Renal cortex interstitium (tissue), 15 donors: ENCODE measurements at places on chromosomes 11 and 22.

DNA sequence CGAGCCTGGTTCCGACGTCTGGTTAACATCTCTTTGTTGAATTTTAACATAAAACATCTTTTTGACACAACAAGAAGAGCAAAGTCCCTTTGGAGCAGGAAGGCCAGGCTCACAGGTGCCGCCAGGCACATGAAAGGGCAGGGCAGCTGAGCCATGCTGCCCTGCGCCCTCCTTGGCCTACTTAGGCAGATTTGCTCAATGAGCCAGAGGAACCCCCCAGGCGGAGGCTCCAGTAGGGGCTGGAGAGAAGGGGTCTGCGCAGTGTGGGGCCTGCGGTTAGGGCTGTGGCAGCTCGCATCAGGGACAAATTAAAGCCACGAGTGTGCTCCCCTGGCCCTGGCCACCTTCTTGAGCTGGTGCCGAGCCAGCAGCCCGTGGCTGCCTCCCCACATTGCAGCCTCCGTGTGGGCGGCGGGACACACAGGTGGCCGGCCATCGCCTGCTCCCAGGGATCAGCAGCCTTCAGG lies 9.9 kb upstream of the SLC22A12 start:
- DNase-seq: no peak

GRCh38 chr11:134139303-134139872 lies 70.5 kb downstream of the JAM3 start:
- no peak for DNase-seq

- DNase-seq: no peak
These were observed 11.3 kb downstream of the C22orf23 start for GRCh38 chr22:37942133-37942532.

DNA sequence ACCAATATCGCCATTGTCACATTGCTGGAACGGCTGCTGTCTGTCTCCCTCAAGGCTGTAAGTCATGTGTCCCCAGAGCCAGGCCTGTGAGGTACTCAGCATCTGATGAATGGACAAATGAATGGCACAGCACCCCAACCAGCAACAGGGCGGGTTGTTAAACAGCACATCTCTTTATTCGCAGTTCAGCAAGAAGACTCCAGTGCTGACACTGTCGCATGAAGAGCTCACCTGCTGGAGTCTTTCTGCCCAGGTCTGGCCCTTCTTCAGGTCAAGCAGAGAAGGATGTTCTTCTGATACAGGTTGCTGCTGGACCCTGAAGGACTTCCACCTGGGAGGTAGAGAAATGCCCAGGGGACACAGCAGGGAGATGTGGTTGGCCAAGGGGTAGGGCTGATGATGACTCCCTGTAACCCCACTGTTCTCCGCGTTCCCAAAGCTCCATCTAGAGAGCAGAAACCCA lies 4.8 kb downstream of the SPATA19 start:
- DNase-seq: no peak

DNA sequence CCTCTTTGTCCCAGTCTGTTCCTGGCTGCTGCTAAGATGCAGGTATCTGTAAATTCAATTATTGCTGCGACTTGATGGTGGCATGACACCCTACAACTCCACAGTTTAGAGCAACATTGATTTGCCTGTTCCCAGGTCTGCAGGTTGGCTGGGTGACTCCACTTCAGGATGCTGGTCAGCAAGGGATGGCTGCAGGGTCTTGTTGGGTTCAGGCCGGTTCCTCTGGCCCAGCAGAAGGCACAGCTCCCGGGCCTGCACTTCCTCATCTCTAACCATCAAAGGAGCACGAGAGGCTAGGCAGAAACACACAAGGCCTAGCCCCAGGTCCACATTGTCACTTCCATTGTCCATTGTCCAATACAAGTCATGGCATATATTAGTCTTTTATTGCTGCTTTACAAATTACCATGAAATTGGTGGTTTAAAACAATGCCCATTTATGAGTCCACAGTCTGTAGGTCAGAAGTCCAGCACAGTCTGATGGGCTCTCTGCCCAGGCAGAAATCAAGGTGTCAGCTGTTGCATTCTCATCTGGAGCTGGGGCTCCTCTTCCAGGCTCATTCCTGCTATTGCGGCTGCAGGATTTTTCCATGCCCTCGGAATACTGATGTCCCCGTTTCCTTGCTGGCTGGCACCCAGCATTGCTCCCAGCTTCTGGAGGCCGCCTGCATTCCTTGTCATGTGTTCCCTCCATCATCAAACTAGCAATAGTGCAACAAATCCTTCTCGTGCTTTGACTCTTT lies 96.6 kb upstream of the LMO1 start:
- no peak for DNase-seq

DNA sequence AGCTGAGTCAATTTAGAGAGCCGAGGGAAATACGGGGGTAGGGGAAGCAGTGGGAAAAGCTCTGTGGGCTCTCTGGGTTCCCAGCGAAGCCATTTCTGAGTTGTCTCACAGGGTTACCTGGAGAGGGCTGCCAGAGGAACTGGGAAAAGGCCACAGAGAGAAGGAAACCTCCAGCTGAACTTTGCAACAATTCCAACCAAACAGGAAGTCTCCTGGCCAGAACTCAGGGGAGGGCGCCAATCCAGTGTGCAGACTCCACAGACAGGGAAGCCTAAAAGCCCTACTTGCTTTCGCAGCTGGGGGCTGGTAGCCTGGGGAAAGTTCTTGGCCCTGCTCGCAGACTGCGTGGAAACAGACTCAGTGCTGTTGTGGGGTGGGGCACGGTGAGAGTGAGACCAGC lies 23.1 kb upstream of the GNAZ start:
- no peak for DNase-seq

GRCh38 chr11:68500206-68500605 lies 39.7 kb downstream of the PPP6R3 start:
- DNase-seq: no peak

- no peak for DNase-seq
These were observed 210.0 kb downstream of the KIRREL3 start for GRCh38 chr11:126790550-126791081.

GRCh38 chr11:7538031-7538430 lies 24.2 kb downstream of the PPFIBP2 start:
- DNase-seq: no peak

DNA sequence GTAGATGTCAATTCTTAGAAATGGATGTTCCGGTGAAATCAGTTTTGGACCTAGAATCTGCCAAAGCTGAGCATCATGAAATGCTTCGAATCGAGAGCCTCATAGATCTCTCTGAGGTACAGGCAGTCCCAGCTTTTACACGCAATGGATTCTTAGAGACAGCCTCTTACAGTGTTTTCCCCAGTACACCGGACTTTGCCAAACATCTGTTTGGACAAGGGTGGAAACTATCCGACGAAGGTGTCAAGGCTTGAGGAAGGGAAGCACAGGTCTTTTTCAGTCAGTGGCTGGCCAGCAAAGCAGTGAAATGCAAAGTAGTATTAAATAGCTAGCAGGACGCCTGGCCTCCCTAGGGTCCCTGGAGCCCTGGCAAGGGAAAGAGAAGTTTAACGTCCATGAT lies 4.9 kb downstream of the GRK3 start:
- no peak for DNase-seq

- no peak for DNase-seq
These were observed 47.2 kb downstream of the LRFN4 start for GRCh38 chr11:66904055-66904454.

DNA sequence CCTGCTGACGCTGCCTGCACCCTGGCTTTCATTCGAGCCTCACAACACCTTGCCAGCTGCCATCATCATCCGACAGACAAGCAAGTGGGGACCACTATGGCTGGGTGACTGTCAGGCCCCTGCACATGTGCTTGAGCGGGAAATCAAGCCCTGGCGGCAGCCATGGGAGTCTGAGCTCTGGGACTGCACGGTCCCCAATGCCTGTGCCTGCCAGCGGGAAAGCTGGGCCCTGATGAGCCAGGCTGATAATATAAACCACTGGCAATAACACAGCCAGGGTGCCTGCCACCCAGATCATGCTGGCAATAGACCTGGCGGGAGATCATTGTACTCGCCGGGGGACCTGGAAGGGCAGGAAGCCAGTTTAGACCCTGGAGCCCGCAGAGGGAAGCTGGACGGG lies 2.5 kb downstream of the FGF3 start:
- no peak for DNase-seq

DNA sequence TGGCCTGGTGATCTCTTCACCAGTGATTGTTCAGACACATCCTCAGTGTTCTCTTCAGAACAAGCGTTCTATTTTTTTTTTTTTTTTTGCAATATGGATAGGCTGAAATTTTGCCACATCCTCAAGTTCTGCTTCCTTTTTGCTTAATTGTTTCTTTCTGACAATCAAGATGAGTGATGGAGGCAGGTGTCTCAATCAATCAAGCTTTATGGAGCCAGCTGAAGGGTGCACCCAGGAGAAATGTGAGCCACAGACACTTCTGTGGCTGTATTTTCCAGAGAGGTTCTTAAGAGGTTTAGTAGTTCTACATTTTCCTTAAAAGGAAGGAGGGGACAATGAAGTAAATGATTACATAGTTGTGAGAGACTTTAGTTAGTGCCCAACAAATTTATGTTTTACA lies 43.9 kb upstream of the ASPHD2 start:
- DNase-seq: no peak

DNA sequence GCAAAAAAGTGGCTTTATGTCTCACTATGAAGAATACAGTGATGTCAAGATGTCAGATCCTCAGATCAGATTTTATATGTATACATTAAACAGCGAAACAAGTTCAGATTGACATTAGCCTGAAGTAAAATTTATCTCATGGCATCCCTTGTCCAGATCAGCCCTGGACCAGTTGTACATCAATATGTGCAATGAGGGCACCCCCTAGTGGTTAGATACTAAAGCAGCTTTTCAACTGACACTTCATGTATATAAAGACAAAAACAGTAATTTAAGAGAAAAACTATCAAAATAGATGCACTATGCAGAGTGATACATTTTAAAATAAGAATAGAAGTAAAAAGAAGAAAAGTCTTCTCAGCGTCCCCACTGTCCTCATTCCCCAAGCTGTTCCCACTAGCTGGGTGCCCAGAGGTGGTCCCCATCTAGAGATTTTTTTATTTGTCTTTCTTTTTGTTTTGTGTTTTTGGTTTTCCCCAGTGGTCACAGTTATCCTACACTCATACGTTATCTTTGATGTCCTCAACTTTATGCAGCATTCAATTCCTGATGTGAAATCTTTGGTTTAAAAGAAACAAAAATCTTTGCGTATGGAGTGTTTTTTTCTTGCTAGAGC lies 2193.4 kb upstream of the RAG2 start:
- peak; percentile 58 for DNase-seq

GRCh38 chr22:19605508-19606331 lies 81.5 kb upstream of the CLDN5 start:
- no peak for DNase-seq

GRCh38 chr11:68584097-68584496 lies 100.2 kb upstream of the GAL start:
- peak; percentile 5 for DNase-seq

GRCh38 chr11:115313224-115313838 lies 190.9 kb downstream of the CADM1 start:
- no peak for DNase-seq

DNA sequence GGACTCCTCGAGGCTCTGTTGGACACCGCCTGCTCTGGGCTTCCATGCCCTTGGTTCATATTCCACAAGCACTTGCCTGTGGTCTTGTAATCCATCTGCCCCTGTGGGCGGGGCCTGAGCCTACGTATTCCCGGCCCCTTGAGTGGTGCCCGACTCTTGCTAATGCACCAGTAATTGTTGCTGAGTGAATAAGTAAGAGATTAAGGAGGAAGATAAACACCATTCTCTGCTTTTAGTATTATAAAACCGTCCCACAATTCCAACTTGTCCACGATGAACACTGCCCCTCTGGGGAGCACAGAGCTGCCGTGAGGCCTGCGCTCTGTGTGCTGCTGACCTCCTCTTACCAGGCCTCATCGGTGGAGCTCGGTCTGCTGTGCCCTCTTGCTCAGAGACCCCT lies 50.3 kb downstream of the MICAL2 start:
- no peak for DNase-seq

GRCh38 chr11:57440744-57441414 lies 14.0 kb upstream of the SLC43A3 start:
- no peak for DNase-seq

- DNase-seq: no peak
These were observed 25.3 kb upstream of the CBX7 start for GRCh38 chr22:39177791-39178190.

DNA sequence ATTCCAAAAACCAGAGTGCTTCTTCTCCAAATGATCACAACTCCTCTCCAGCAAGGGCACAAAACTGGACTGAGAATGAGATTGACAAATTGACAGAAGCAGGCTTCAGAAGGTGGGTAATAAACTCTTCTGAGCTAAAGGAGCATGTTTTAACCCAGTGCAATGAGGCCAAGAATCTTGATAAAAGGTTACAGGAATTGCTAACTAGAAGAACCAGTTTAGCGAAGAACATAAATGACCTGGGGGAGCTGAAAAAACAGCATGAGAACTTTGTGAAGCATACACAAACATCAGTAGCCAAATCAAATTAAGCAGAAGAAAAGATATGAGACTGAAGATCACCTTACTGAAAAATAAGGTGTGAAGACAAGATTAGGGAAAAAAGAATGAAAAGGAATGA lies 15.5 kb downstream of the OR52M1 start:
- peak; percentile 30 for DNase-seq

- no peak for DNase-seq
These were observed 24.9 kb downstream of the ART5 start for GRCh38 chr11:3616721-3617460.

GRCh38 chr11:1574238-1574932 lies 2.3 kb upstream of the DUSP8 start:
- DNase-seq: no peak

DNA sequence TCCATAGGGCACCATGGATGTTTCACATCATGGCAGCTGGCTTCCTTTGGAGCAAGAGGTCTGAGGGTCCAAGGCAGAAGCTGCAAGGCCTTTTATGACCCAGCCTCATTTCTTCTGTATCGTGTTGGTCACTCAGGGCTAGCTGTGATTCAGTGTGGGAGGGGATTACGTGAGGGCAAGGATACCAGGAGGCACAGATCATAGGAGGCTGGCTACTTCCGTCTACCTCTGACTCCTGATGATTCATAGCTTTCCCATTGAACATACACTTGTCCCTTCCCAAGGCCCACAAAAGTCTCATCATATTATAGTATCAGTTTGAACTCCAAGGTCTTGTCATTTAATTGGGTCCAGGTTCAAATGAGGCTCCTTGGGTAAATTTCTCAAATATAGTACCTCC lies 135.3 kb upstream of the ZBED5 start:
- no peak for DNase-seq

DNA sequence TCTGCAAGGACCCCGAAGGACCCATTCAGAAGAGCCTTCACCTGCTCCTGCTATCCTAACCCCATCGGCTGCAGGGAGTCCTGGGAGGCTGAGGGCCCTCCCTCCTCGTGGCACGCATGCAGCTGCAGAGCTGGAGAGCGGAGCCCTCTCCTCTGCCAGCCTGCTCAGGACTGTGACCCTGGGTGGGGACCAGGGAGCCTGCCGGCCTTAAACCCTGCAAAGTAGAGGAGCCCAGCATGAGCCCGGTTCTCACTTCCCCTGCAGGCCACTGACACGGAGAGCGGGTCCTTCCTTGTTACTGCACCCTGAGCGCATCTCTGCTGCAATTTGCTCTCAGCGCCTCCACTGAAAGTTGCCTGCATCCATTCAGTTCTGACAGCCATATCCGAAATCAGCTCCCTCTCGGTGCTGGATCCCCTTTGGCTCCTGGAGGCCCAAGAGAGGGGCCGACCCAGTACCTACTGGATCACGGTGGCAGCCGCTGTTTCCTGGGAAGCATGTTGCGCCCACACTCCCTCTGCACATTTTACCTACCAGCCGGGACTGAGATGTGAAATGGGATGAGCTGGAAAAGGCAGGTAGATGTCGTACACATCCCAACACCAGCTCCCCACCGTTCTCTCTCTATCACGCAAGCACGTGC lies 312.1 kb downstream of the NTM start:
- no peak for DNase-seq
